ENCODE measurements at places on chromosomes 5 and 9.
A peak's percentile ranks its signal among the peaks of the same experiment; 100 is the strongest.

- no peak for DNase-seq
Observed at GRCh38 chr5:89302102-89302891, 419.3 kb upstream of the MEF2C start.

DNA sequence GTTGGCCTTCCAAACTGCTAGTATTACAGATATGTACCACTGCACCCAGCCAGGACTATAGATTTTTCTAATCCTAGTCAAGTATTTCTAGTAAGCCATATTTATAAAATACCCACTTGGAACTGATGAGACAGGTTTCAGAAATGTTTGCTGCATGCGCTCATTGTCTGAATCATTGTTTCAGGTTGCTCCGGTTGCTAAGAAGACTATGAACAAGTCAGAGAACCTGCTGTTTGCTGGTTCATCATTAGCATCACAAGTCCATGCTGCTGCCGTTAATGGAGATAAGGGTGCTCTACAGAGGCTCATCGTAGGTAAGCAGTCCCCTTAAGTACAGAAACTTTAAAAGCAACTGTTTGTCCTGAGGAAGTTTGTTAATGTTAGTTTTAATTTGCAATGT is 5.3 kb downstream of the INVS start:
- DNase-seq: no peak

DNA sequence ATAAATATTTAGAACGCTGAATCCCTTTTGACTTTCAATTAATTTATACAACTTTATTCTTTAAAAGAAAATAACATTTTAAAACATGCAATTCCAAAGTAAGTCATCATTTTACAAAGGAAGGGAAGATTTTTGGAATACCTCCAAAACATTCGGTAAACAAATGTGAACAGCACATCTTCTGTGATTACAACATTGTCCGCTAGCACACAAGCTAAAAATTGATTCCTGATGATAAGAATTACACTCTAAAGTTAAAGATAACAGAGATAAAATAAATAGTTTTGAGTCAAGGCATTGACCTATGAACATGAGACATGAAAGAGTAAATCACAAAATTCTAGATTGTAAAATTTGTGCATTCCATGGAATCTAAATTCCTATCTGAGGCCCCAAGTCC is 56.2 kb upstream of the TRAF1 start:
- no peak for DNase-seq

- no peak for DNase-seq
Observed at GRCh38 chr9:73050887-73051550, 98.2 kb upstream of the ALDH1A1 start.

GRCh38 chr5:142617416-142618129 is 68.3 kb downstream of the FGF1 start:
- DNase-seq: no peak

- DNase-seq: no peak
Observed at GRCh38 chr5:98961665-98962344, 33.0 kb upstream of the CHD1 start.

DNA sequence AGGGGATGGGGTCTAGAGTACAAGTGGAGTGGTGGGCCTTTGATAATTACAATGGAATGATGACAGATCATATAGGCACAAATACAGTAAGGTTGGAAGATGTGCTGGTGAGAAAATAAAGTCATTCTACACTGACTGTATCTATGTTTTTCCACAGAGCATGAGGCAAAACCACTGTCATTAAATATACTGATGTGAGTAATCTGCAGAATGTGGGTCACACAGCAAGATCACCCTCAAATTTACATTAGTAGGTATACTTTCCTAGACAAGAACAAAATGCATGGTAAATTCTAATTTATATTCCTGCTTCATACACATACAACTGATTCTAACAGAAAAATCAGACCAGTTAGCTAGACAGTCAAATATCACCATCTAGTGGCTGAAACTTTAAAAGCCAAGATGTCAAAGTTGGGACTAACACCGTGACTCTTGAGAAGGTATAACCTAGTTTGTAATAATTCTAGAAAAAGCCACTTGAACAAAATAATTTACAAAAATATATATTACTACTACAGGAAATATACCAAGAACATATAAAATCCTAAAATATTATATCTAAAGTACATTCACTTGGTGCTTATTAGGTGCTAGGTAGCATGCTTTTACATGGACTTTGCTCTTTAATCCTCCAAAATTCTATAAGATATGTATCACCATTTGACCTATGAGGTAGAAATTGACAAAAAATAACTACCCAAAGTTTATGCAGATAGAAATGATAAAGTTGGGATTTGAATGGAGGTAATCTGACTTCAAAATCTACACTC is 19.5 kb downstream of the TTC33 start:
- DNase-seq: peak; percentile 80

DNA sequence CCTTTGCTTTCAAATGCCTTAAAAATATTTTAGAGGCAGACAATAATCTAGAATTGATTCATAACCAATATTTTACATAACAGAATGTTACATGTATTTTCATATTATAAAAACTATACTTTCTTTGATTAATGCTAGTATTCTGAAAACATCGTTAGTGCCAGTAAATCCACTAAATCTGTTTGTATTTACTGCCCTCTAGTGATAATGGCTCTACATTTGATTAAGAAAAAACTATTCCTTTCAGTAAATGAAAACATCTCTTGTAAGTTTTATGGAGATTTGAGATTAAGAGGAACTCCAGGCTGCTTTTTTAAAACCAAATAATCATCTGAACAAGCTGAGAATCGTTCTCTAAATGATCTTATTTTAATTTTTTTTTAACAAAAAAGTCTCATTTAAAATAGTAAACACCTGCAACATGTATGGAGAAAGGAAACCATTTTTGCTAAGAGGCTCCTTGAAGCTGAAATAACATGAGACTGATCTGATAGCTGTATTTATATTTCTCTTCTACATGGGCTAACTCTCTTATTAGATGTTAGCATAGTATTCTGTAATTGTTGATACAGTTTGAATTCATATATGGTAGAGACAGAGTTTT is 424.7 kb downstream of the RAB3C start:
- no peak for DNase-seq

DNA sequence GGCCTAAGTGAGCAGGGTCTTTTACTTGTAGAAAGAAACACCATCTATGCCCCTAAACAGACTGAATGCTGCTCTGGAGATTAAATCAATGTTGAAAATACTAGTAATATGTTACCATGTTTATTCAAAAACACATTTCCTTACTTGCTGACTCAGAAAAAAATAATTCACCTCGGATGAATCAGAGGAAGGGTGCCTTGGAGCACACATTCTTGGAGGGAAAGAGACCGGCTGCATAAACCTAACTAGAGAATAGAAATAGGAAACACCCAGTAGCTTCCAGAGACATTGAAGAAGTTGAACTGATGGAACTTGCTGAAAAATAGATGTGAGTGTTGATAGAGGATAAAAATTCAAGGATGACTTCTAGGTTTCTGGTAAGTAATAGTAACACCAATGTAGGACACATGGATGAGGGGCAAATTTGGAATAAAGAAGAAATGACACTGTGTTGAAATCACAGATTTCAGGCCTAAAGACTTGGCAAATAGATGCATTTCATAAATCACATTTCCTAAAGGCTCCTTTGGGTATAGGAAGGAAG is 76.9 kb upstream of the MINAR2 start:
- DNase-seq: no peak

- DNase-seq: no peak
Observed at GRCh38 chr9:71353720-71354119, 232.3 kb upstream of the TRPM3 start.

DNA sequence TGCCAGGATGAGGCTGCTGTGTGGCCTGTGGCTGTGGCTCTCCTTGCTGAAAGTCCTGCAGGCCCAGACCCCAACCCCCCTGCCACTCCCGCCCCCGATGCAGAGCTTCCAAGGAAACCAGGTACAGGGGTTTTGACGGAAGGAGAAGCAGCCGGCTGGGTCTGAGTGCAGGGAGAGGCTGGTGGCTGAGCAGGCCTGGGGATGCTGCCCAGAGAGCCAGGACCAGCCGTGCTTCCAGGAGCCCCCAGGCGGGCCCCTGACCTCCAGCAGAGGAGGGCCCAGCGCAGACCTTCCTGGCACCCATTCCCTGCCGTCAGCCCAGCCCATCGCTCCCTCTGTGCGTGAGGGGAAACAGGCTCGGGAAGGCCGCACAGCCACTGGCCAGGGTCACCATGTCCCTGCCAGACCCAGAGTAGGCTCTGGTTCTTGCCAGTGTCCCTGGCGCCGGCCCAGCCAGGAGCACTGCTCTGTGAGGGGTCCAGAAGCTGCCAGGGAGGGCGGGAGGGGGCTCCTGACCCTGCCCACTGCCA is 313 bp downstream of the LCN12 start:
- DNase-seq: no peak

- DNase-seq: no peak
Observed at GRCh38 chr5:78758169-78758839, 109.7 kb upstream of the LHFPL2 start.

GRCh38 chr5:61084658-61085057 is 77.6 kb downstream of the SMIM15 start:
- DNase-seq: no peak

GRCh38 chr5:9818340-9818845 is 188.2 kb upstream of the TAS2R1 start:
- no peak for DNase-seq

DNA sequence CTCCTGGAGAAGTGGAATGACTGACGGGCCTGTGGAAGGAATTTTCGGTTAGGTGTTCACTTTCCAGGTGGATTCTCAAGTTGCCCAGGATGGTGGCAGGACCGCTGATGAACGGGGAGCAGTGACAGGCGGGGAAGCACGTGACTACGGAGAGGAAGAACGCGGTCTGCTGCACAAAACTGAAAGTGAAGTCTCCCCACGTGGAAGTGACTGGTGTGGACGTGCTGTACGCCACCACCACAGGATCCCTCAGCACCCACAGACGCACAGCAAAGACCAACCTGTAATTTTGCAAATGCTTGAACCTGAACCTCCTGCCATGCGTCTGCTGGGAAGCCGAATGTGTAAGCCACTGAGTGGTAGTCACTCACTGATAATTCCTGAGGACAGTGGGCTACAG is 51.4 kb downstream of the RNF130 start:
- DNase-seq: peak; percentile 34

Data from natural killer cell (primary cell).